ENCODE measurements at places on chromosomes 5 and 9.

GRCh38 chr9:10661994-10662393 is 49.2 kb upstream of the PTPRD start:
- no peaks in the 10 kb centered on the region for H3K36me3 ChIP-seq
- no peak overlapping the region for H3K27ac ChIP-seq
- no peaks in the 10 kb centered on the region for H3K4me1 ChIP-seq
- no peak overlapping the region for H3K4me3 ChIP-seq

GRCh38 chr5:160674901-160675300 is 177.1 kb downstream of the ATP10B start:
- no peak overlapping the region for H3K27ac ChIP-seq
- H3K27me3 ChIP-seq, result no peaks in the 10 kb centered on the region
- no peaks in the 10 kb centered on the region for H3K36me3 ChIP-seq
- no peak overlapping the region for H3K4me3 ChIP-seq
- H3K4me1 ChIP-seq, result no peaks in the 10 kb centered on the region
- no peak for DNase-seq

DNA sequence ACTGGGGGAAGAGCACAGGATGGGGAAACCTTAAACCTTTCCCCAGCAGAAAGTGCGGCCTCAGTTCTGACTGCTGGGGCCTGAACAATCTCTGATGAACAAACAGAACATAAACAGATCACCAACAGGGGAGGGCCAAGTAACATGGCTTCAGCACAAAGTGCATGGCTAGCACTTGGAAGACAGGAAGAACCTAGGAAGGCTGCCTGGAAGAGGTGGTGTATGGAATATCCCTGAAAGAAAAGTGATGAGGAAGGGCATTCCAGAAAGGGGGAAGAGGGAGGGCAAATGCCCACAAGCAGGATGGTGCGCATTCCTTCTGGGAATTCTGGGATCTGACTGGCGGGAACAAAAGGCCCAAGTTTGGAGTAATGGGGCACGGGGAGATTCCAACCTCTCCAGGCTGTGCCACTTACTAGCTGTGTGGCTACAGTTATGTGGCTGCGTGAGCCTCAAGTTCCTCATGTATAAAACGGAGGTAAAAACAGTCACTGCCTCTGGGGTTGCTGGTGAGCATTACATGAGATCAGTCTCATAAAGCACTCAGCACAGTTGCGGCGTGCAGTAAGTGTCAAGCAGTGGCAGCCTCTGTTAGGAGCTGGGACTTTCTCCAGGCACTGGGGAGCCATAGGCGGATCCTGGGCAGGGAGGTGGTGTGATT is 1.6 kb downstream of the PDGFRB start:
- peak overlapping the region; percentile 96 for H3K4me3 ChIP-seq
- no peaks in the 10 kb centered on the region for H3K27me3 ChIP-seq
- H3K27ac ChIP-seq, result peak overlapping the region; percentile 76
- peak; percentile 91 for DNase-seq

GRCh38 chr5:115179030-115179393 is 9.3 kb upstream of the TRIM36 start:
- H3K4me1 ChIP-seq, result no peaks in the 10 kb centered on the region
- no peak for DNase-seq
- H3K4me3 ChIP-seq, result no peak overlapping the region
- peaks cover 95% of the 10 kb centered on the region for H3K27me3 ChIP-seq
- no peak overlapping the region for H3K27ac ChIP-seq
- no peaks in the 10 kb centered on the region for H3K36me3 ChIP-seq

GRCh38 chr9:20376731-20377375 is 245.4 kb downstream of the MLLT3 start:
- no peaks in the 10 kb centered on the region for H3K27me3 ChIP-seq
- H3K4me3 ChIP-seq, result no peak overlapping the region
- peaks cover 3% of the 10 kb centered on the region for H3K36me3 ChIP-seq
- H3K27ac ChIP-seq, result no peak overlapping the region

DNA sequence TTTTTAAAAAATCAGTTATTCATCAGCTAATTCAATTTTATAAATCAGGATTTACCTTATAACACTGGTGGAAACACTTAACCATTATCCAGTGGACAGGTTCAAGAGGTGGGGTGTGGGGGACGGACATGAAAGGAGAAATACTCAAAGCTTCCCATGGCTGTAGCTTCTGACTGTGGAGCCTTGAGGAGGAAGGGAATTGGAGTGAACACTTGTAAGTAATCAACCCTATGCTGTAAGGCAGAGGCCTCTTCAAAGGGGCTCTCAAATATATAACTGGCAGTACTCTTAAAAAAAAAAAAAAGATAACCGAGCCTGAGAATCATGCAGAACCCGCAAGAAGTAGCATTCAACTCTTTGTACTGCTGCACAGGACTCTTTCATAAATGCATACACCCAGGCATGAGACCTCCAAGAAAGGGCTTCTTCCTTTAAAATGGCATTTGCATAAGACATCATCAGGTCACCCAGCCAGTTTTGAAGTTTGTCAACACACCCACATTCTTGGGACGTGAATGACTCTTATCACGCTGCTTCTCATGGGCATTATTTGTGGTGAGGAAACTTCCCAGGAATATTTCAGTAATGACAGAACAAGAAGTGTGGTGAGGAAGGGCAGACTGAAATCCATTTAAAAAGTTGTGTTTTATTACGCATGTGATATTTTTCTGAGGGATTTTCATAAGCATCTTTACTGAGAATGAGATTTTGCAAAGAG is 8.1 kb downstream of the OSMR start:
- H3K27me3 ChIP-seq, result no peaks in the 10 kb centered on the region
- DNase-seq, result peak; percentile 95
- peak overlapping the region; percentile 24 for H3K4me3 ChIP-seq
- H3K27ac ChIP-seq, result peak overlapping the region; percentile 81
- peaks cover 49% of the 10 kb centered on the region for H3K4me1 ChIP-seq

- no peak for DNase-seq
- H3K36me3 ChIP-seq, result no peaks in the 10 kb centered on the region
- no peaks in the 10 kb centered on the region for H3K4me1 ChIP-seq
- no peak overlapping the region for H3K4me3 ChIP-seq
- H3K27ac ChIP-seq, result no peak overlapping the region
Observed at GRCh38 chr5:118290204-118290603, 698.1 kb downstream of the DTWD2 start.

- DNase-seq, result peak; percentile 2
- H3K36me3 ChIP-seq, result peaks cover 7% of the 10 kb centered on the region
- no peak overlapping the region for H3K4me3 ChIP-seq
- no peaks in the 10 kb centered on the region for H3K27me3 ChIP-seq
- H3K27ac ChIP-seq, result no peak overlapping the region
Observed at GRCh38 chr5:156595132-156595787, 254.8 kb upstream of the PPP1R2B start.

All from GM23248 (cell line).